Naive thymus-derived CD4-positive, alpha-beta T cell (primary cell): ENCODE measurements at places on chromosomes 5 and 9. TPM values are rescaled to one million over a fixed set of nuclear protein-coding genes. Genes with fewer than 3 reads are reported as not detected.

DNA sequence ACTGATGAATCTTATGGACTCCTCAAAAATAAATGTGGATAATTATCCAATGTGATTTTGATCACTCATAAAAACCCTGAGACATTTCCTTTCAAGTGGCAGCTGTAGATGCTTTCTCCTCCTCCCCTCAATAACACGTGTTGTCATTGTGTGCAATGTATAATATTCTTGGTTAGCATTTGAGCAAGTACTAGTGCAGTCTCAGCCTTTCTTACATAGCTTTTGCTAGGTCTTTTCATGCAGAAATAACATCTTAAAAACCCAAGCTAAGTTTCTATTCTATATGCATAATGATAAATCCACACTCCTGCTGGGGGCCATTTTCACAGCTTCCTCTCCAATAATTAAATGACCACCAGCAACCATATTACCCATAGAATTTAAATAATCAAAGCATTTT lies 1835.2 kb upstream of the NUDT12 start:
- no peak for DNase-seq

Gene DDX4
- total RNA-seq: not detected

DNA sequence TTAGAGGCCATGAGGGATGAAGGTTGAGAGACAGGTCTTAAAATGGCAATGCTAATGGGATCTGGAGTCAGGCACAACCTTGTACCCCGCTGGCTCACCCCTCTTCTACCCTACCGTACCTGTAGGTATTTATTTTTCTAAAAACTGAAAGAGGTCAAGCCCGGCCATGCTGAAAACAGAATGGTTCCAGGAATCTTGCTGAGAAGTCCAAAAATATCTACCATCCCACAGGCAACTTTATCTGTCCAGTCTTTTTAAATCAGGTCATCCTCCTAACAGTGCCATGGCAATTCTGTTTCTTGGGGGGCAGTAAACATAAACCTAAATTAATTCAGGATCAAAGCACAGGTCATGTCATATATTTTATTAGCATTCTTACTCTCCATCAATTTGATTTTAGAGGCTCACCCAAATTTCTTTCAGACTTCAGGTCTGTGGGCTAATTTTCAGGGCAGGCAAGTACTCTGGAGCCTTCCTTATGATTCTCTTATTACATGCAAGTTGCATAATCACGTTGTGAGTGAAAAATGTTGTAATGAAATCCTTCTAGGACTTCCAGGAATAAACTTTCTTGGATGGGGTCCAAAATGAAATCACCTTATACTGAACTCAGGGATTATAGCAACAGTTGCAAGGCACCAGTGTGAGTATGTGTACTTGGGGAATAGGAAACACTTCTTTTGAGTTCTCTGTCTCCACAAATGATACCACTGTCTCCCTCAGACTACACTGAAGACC lies 102.7 kb upstream of the NREP start:
- DNase-seq: no peak

DNA sequence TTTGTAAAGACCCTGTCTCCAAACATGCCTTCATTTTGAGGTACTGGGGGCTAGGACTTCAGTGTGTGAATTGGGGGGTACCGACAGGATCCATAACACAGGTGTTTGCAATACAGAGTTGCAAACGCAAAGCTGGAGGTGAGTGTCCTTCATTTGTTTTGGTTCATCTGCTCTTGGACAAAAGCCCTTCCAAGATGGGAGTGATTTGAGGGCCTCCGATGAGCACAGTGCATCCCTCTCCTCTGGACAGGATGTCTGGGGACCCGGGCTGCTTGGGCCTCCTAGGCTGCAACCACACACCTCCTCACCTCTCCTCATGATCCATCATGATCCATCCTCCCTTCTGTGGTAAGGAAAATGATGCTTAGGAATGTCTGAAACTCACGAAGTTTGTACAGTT lies 23.8 kb downstream of the FGD3 start:
- no peak for DNase-seq

Gene FYB1
- 635 TPM for total RNA-seq

DNA sequence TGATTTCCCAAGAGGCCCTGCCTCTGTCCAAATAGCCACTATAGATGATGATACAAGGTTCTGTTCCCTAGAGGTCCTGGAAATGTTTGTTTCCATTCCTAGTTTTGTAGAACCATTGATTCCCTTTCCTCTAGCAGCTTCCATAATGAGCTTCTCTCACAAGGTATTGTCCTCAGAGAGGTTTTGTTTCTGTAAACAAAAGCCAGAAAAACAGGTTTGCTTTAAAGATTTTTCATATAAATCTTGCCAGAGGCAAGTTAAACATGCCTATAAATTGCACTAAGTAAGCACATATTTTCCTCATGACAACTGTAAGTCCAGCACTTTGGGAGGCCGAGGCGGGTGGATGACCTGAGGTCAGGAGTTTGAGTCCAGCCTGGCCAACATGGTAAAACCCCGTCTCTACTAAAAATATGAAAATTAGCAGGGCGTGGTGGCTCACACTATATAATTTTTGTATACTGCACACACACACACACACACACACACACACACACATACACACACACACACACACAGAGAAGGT lies 1787.7 kb downstream of the EFNA5 start:
- no peak for DNase-seq

DNA sequence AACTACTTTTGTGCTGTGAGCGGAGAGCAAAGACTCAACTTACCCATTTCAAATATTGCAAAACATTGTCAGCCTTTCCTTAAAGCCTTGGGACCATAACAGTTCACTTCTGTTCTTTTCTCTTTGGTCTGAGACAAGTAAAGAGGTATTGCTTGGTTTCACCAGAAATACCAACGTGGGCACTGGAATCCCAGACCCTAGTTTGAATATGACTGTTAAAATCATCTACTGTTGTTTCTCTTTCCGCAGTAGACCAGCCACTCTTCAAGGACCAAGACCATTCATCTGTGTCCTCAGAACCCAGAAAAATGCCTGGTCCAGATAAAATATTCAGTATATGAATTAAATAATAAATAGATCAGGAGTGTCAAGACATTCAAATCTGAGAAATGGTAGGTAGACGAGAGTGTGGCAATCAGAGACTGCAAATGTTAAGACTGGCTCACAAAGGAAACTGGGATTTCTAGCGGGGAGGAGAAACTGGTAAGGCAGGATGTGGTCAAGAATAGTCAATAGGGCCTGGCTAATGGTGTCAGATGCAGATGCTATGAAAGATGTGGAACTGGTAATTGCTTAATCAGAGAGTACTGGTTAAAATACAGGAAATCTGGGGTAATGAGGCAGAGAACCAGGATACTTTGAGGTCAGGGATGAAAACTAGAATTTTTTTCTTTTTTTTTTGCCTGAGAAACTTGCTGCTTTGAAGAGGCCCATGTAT lies 82.1 kb upstream of the IL33 start:
- DNase-seq: no peak

Gene NR4A3
- 0.30 TPM for total RNA-seq

Gene PCDHGC5
- total RNA-seq: not detected

Gene TMEM252
- not detected for total RNA-seq

Gene ARID3C
- not detected for total RNA-seq

DNA sequence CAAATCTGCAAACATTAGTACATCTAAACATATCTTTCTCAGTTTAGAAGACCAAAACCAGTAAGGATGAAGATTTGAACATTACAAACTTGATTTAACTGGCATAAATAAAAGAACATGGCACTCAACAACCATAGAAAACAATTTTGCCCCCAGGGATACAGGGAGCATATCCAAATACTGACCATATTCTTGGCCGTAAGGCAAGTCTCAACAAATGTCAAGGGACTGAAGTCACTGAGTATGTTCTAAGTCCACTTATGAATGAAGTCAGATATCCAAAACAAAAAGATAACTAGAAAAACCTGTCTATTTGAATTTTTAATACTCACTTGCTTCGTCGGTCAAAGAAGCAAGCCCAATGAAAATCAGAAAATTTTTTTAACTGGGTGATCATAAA lies 14.1 kb downstream of the FEM1C start:
- DNase-seq: no peak

Gene FRRS1L
- total RNA-seq: not detected

- peak; percentile 32 for DNase-seq
Observed at GRCh38 chr5:177362610-177363507, 5.1 kb downstream of the RGS14 start.

DNA sequence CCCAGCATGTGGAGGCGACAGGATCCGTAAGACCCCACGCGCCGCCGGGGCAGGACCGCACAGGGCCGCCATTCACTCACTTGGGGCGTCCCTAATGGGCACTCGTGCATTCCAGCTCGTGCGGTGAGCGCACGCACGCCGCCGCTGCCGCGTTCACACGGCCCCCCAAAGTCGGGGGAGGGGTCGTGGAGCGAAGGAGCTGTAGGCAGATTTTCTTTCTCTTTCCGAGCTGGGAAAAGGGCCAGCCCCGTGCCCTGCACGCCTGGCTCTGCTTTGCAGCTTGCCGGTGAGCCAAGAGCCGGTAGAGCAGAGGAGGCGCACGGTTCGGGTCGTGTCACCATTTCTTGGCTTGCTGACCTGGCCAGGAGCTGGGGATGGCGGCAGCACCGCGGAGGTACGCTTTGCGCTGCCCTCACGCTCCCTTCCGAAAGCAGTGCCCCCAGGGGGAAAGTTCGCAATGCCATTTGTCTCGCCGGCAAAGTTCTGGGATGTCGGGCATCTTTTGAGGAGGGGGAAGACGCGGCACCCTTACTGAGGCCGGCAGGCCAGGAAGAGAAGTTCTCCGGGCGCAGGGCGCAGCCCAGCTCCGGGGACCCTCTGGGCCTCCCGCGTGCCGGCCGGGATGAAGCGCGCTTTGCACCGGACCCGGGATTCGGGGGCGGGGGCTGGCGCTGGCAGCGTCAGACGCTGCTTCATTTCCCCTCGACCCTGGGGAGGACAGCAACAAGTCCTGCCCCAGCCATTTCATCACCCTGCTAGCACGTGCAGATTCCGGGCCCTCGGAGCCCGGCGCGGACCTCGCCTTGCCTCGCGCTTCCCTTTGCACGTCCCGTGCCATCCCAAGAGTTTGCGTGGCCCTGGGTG lies 898 bp downstream of the STC2 start:
- peak; percentile 45 for DNase-seq

GRCh38 chr9:136697146-136697820 lies 10.0 kb upstream of the AGPAT2 start:
- no peak for DNase-seq

Gene SH3PXD2B
- 0.15 TPM for total RNA-seq

Gene ZNF483
- total RNA-seq: 37.1 TPM

GRCh38 chr5:158619083-158619788 lies 480.5 kb downstream of the EBF1 start:
- DNase-seq: no peak

Gene CENPP
- total RNA-seq: 4.1 TPM

- DNase-seq: no peak
Observed at GRCh38 chr5:88805151-88805784, 77.7 kb downstream of the MEF2C start.

DNA sequence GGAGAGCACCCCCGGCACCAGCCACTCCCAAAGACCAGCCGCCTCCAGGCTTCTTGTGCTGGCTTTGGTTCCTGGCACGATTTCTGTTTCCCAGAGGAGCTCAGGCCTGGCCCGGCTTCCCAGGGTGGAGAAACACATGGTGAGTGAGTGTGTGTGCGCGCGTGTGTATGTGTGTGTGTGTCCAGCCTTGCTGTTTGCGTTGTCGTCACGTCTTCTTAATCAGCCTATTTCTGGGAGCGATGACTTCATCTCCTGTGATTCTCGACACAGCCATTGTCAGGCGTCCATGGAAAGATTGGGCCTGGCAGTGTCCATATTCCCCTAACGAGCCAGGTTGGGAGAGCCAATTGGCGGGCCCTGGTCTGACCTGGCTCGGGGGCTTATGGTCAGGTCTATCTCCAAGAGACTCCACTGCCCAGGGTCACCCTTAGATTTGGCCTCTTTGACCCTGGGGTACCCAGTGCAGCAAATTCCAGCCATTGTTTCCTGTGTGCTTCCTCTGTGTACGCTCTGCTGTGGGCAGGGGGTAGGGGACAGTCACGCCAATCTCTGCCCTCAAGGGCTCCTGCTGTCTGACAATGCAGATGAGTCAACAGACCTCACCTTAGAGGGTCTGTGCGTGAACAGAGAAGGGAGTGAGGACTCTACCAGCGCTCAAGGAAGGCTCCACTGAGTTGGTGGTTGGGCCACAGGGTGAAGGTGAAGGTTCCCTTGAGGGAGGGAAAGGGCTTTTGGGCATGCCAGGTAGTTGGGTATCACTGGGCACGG lies 73.8 kb downstream of the DAB2IP start:
- DNase-seq: no peak

Gene GZMA
- total RNA-seq: 10.9 TPM

DNA sequence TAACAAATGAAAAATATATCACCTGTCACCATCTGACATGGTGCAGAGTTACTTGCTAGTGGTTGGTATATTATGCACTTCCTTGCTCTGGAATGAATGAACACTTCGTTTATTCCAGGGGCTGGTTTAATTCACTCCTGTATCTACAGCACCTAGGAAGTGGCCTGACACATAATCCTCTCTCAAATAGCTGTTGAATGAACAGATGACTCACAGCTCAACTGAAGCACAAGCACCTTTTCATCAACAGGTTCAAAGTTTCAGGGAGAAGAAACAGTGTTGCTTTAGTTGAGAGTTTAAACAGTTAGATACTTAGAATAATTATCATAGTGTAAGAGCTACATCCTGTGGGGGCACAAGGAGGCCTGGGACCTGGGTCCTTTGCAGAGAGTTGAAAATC lies 135.0 kb upstream of the DAP start:
- DNase-seq: no peak

GRCh38 chr9:128254855-128255759 lies 20.7 kb downstream of the GOLGA2 start:
- peak; percentile 20 for DNase-seq

DNA sequence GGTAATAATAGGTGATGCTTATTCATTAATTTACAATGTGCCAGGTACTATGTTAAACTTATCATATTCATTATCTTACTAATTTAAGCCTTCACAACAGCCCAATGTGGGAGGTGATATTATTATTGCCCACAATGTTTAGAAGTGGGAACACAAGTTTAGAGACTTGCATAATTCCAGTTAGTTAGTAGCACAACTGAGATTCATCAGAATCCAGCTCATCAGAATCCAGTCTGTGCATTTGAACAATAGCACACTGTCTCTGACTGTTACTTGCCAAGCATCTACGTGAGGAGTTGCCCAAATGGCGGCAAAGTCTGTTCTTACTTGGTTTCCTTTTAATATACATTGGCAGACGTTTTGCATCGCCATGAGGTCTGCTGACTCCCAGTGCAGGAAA lies 110.9 kb upstream of the BASP1 start:
- no peak for DNase-seq

DNA sequence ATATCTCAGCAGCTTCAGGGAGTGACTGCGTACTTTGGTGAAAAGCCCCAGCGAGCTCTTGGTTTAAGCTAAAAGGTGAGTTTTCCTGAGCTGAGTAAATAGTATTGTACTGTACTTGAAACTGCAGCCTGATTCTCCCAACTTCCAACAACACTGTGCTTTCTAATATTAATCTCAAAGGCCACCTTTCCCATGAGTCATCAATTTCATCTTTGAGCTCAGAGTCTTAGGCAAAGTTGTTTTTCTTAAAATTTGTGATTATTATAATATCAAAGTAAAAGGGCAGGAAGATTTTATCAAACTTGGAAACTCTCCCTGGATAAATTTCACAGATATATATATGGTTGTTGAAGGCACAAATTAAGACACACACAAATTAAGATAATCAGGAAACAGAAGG lies 51.0 kb downstream of the TRPC7 start:
- no peak for DNase-seq

Gene C5orf52
- not detected for total RNA-seq

Gene ACTBL2
- total RNA-seq: not detected
